ENCODE measurements at places on chromosomes 12 and 14.

GRCh38 chr12:70196811-70197281 lies 46.4 kb upstream of the CNOT2 start:
- DNase-seq = no peak

DNA sequence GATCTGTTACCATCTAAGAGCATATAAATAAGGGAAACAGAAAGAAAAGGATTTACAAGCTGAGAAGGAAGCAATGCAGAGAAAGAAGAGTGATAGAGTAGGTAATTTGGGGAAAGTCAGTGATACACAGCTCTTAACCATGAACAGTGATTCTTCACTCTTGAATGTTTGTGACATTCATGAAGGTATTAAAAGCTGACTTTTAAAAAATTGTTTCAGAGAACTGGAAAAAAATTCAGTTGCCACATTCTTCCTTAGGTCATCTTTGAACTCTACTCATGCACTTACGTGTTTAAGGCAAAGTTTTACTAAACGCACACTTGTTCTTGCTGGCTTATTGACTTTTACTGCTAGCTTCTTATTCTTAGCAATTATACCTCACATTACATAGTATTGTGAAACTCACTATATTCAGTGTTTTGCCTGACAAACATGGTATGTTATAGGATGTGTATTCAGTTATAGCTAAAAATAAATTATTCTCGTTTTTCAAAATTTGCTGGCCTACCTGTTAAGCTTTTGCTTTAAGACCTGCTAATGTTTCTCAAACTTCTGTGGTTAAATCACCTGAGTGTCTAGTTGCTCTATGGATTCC lies 10.9 kb downstream of the HIF1A start:
- DNase-seq = no peak

- no peak for DNase-seq
Measured at GRCh38 chr12:4615667-4616066, 33.2 kb downstream of the AKAP3 start.

GRCh38 chr12:8561011-8561410 lies 20.3 kb upstream of the CLEC4E start:
- DNase-seq = no peak

DNA sequence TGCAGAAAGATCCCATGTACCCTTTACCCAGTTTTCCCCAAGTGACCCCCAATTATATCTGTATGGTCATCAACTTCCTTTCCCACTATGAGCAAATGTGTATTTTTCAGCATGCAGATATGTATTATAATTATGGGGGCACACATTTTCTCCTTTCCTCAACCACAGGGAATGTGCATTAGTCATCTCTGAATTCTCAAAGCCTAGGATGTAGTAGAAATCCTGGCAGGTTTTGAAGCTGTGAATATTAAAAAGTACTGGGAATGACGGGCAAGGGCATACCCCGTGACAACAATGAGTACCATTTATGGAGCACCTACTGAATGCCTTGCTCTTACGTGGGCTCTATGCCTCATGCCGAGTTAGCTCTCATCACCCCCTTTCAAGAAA lies 71.5 kb downstream of the VWF start:
- no peak for DNase-seq

GRCh38 chr12:24966951-24967564 lies 18.2 kb upstream of the BCAT1 start:
- DNase-seq = no peak

DNA sequence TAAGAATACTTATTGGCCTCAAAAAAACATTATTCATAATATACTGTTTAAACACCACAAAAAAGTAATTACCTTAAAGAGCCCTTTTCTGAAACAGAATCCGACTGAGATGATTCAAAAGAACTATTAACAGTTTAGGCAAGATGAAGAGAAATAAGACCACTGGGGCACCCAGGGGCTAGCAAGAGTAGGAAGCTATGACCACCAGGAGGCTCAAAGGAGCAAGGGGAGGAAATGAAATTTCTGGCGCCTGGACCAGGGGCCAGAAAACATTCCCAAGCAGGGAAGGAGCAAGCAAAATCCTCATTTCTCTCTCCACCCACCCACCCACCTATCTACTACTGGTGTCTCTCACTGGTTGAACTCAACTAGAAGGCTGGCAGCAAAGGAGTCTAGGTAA lies 6.3 kb upstream of the DCAF4 start:
- no peak for DNase-seq

GRCh38 chr12:106138633-106139421 lies at the start of gene NUAK1:
TSS of gene NUAK1 (minus strand) at chr12:106138954. CDS start at chr12:106138653, 301 bp downstream.
- peak; percentile 70 for DNase-seq
